RPMI7951 (cell line): ENCODE measurements at places on chromosomes 3 and 15. TPM values are rescaled to one million over a fixed set of nuclear protein-coding genes. Genes with fewer than 3 reads are reported as not detected.

BBS4 gene
- total RNA-seq: 24.4 and 26.7 TPM in 2 replicates

RLBP1 gene
- not detected in 2 replicates for total RNA-seq

LTK gene
- total RNA-seq: 2.9 and 3.1 TPM in 2 replicates

DNA sequence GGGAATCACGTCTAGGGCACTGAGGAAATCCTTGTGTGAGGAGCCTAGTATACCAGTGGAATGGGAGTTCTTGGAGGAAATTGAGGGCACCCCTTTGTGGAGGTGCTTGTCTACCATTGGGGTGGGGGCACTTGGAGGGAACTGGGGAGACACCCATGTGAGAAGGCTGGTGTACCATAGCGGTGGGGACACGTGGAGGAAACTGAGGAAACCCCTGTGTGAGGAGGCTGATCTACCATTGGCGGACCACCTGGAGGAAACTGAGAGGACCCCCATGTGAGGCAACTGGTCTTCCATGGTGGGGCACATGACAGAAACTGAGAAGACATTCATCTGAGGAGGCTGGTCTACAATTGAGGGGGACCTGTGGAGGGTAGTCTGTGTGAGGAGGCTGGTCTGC lies 164.5 kb downstream of the FBLN2 start:
- no peak for DNase-seq

DNA sequence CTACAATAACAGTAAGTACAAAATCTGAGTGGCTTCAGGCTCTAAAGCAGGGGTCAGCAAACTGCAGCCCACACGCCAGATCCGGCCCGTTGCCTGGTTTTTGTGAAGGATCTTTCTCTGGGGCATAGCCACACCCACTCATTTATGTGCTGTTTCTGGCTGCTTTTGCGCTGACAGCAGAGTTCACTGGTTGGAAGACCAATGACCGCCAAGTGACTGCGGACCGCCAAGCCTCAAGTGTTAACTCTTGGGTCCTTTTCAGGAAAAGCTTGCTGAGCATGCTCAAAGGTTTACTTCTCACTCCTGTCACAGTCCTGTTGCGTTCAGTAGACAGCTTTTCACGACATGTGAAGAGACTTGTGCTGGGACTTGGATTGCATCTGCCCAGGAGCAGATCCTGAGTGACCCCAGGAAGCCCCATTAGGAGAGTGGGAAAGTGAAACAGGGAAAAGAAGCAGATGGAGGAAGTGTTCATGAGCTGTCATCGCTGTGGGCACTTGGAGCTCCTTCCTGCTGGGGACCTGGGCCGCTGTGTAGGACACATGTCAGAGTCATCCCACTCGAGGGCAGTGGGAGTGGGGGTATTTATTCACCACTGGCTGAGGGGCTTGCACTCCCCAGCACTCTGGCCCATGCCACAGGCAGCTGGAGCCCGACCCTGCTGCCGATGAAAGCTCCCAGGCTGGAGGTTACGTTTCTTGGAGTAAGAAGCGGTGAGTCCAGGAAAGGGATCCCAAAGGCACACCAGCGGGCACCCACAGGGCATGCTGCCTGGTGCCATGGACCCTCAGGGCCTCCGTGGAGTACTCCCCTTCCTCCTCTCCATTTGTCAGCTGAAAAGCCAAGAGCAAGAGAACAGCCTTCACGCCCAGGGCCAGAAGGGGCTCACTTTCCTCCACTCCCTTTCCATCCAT lies 249.1 kb downstream of the PLCL2 start:
- DNase-seq: peak; percentile 39

DNA sequence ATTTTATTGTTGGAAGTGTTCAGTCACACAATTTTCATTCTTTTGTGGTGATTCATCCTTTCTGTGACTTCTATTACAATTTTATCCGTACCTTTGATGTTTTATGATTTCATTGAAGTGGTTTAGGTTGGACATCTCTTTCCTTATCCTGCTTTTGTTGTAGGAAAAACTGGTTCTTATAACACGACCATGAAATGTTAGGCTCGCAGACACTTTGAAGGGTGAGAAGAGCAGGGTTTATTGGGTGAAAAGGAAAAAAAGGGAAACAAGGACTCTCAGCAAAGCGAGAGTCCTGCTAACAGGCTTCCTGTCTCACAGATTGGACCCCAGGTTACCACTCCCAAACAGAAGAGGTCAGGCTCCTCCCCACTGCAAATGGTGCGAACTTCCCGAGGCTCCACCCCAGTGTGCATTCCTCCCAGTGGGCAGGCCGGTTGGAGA lies 257.4 kb downstream of the STXBP5L start:
- peak; percentile 48 for DNase-seq

GRCh38 chr3:148615382-148615781 lies 82.3 kb upstream of the AGTR1 start:
- DNase-seq: no peak

DNA sequence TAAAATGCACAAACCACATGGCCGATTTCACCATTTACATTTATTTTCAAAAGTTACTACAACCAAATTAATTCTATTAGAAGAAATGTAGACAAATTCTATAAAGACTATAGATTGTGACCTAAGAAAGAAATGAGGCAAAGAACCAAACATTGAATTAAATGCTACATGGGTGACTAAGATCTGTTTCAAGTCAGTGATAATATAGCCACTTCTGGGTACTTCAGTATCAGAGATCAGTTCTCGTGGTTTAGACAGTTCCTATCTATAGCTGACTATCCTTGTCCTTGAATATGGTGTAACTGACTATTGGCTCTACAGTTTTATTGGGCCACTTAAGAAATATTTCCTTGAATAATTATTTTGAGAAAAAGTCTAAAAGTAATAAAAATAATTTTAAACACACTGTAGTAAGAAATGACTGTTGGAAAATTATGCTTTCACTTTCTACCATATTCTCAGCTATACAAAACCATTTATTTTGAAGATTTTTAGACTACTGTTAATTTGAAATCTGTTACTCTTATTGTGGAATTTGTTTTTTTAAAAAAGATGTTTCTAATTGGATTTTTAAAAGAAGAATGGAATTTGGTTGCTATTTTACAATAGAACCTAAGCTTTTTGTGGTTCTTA lies 14.1 kb downstream of the KCNMB3 start:
- no peak for DNase-seq
